Foreskin keratinocyte (primary cell): ENCODE measurements at places on chromosomes 3 and 15. TPM values are rescaled to one million over a fixed set of nuclear protein-coding genes. Genes with fewer than 3 reads are reported as not detected.

CNTN3 gene
- 0.10 TPM in 1 of 2 replicates, not detected in the other for total RNA-seq

EIF5A2 gene
- 8.5 and 9.7 TPM in 2 replicates for total RNA-seq

PLA2G4D gene
- 0.07 and 0.14 TPM in 2 replicates for total RNA-seq

DNA sequence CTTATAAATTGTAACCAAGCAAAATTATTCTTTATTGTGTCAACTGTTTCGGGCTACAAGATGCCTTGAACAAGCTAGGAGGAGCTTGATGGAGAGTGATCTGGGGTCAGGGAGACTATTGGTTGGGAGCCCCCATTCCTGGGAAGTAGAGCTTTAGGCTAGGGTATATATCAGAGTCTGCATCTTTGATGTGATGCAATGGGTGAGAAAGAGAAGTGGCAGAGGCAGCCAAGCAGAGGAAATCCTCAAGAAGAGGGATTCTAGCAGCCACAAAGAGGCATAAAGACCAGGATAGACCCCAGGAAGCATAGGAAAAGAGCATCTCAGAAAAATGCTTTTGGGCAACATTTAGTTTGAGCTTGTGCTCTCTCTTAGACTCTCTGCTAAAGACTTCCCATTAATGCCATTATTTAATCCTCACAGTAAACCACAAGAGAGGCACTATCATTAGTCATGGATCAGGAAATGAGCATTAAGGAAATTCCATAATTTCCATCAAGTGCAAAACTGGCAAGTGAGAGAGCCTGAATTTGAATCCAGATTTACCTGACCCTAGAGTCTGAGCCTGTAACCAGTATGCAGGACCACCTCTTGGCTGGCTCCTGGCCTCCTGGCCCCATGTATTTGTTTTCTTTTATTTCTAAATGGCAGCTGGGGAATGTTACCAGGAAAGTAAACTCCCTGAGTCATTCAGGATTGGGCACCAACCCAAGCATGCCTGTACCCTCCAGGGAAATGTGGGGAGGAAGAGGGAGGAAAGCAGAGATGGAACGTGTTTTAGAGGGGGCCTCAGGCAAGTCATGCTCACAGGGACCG lies 118.7 kb downstream of the RPL22L1 start:
- peak; percentile 92 for DNase-seq

GRCh38 chr15:98599909-98600691 lies 48.2 kb upstream of the IGF1R start:
- peak; percentile 60 for DNase-seq

DNA sequence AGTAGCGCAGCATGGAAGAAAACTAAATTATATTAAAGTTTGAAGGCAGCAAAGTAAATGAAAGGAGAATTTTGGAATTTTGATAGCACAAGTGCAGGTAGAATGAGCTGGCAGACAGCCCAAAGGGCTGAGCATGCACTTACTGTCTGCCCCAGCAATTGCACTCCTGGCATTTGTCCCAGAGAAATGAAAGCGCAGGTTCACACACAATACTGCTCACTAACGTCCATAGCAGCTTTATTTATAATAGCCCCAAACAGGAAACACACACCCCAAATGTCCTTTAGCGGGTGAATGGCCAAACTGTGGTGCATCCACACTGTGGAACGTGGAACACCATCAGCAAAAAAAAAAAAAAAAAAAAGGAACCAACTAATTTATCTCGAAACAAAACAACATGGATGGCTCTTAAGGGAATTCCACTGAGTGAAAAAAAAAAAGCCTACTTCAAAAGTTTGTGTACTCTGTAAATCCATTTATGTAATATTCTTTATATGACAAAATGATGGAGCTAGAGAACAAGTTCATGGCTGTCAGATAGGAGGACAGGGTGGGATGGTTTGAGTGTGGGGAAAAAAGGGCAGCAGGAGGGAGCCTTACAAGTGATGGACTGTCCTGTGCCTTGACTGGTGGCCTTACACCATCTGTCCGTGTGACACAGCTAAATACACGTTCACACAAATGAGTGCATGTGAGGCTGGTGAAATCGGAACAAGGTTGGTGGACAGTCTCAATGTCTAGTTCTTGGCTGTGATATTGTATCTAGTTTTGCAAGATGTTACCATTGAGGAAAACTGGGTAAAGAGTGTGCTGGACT lies 6.0 kb upstream of the TM2D3 start:
- no peak for DNase-seq

DNA sequence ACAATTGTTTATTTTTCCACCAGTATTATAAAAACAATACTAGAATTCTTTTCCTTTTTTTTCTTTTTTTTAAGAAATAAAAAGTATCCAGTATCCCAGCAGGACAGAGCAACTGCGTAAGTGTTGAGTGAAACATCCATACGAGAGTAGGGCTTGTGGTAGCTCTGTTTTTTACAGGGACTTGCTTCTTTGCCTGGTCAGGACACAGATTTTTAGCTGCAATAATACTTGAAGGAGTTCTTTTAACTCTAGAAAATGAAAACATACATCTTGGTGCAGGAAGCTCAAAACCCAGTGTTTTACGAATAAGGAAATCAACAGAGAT lies 297.7 kb upstream of the NR2E3 start:
- no peak for DNase-seq

DNA sequence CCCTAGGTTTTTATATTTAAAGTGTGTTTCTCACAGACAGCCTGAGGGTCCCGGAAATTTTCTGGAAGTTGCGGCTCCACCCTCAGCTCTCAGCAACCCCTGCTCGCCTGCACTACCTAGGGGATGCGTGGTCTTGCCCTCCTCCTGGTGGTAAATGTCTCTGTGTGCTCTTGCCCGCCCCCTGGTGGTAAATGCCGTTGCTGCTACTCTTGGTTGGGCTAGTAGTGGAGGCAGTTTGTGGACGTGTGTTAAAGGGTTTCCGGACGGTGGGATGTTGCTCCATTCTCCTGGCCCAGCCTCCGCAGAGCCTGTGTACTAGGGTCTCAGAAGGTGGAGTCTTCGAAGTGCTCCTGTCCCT lies 27.4 kb downstream of the STOML1 start:
- DNase-seq, result no peak

DNA sequence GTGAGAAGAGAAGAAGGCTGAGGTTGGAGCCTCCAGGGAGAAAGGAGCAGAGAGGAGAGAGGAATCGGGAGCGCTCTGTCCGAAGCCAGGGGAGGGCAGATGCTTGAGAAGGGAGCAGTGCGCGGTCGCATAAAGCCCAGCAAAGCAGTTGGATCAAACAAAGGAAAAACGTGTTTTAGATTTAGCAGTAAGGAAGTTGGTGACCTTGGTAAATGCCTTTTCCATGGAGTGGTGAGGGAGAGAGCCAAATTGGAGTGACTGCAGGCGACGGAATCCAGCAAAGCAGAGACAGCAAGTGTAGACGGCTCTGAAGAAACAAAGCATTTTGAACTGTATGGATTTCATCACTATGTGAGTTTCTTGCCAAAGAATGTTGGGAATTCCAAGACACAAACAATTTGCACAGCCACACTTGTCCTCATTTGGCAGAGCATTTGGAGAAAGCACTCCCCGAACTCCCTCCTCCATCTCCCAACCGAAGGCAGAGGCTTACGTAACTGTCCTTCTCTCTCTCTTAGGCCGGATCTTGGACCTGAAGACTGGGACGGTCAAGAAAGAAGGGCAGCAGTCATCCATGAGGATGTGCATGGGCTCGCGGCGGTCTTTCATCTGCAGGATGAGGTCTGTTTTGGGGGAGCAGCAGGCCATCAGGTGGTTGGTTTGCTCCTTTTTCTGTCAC lies 103.6 kb downstream of the ARNT2 start:
- no peak for DNase-seq

GRCh38 chr15:92600856-92601255 lies 54.7 kb downstream of the FAM174B start:
- no peak for DNase-seq

- no peak for DNase-seq
Observed at GRCh38 chr3:169750665-169751064, 14.2 kb downstream of the TERC start.

GRCh38 chr3:185852635-185853034 lies 27.8 kb upstream of the IGF2BP2 start:
- DNase-seq, result no peak

DNA sequence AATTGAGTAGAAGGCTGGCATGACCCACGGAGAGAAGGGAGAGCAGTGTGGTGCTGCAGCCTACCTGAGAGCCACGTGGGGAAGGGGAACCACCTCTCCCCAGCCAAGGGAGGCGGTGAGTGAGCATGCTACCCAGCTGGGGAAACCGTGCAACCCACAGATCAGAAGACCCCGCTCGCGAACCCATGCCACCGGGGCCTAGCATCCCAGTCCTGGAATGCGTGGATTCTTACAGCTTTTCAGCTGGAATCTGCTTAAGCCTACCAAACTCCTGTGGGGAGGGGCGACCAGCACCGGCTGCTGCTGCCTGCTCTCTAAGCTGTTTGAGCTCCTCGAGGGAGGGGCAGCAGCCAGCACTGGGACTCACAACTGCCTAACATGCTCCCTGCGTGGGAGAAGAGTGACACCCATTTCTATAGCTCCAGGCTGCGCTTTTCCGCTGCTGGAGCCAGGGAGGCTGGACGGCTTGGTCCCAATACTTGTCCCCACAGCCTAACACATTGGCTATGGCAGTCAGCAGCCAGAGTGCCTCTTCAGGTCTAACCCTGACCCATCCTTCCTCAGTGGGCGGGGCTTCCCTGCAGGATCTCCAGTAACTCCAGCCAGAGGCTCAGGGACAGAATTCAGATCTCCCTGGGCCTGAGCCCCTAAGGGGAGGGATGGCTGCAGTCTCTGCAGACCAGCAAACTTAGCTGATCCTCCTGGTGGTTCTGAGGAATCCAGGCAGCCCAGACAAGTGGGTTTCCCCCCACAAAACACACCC lies 20.0 kb upstream of the TEX55 start:
- no peak for DNase-seq

- no peak for DNase-seq
Observed at GRCh38 chr15:96327155-96327741, 3.3 kb upstream of the NR2F2 start.

GRCh38 chr15:88805031-88805780 lies 2.0 kb downstream of the ACAN start:
- no peak for DNase-seq

GRCh38 chr15:98518823-98519561 lies 129.3 kb upstream of the IGF1R start:
- DNase-seq, result peak; percentile 66

GRCh38 chr3:128196647-128197046 lies 43.4 kb downstream of the EEFSEC start:
- no peak for DNase-seq

GRCh38 chr3:62817678-62818077 lies 57.5 kb downstream of the CADPS start:
- DNase-seq, result no peak

DNA sequence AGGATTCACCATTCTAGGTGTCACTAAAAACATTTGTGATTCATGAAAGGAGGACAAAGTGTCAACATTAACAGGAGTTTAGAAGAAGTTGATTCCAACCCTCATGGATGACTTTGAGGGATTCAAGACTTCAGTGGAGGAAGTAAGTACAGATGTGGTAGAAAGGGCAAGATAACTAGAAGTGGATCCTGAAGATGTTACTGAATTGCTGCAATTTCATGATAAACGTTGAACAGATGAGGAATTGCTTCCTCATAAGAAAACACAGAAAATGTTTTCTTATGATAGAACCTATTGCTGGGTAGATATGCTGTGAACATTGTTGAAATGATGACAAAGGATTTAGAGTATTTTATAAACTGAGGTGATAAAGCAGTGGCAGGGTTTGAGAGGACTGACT lies 23.5 kb upstream of the ATP2C1 start:
- no peak for DNase-seq

GRCh38 chr15:90585863-90586262 lies 56.1 kb downstream of the CRTC3 start:
- no peak for DNase-seq
